ENCODE measurements at places on chromosomes 11 and 22.

DNA sequence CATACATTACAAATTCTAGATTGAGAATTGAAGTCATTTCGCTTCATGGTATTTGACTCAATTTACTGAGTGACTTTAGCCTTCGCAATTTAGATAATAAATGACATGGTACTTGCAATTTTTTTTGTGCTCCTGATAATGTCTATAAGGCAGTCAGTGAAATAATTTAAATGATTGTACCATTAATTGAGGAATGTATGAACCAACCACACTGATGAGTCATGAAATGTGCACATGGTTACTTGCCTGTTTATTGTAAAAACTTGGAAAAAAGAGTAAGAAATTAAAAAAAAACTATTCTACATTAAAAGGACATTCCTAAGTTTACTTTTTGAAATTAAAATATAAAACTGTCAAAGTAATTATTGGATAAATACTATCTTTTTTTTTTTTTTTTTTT, 43.3 kb downstream of the DNAJC24 start:
- DNase-seq: no peak

- DNase-seq: peak; percentile 34
These were observed 708 bp downstream of the MAML2 start for GRCh38 chr11:96342014-96342960.

DNA sequence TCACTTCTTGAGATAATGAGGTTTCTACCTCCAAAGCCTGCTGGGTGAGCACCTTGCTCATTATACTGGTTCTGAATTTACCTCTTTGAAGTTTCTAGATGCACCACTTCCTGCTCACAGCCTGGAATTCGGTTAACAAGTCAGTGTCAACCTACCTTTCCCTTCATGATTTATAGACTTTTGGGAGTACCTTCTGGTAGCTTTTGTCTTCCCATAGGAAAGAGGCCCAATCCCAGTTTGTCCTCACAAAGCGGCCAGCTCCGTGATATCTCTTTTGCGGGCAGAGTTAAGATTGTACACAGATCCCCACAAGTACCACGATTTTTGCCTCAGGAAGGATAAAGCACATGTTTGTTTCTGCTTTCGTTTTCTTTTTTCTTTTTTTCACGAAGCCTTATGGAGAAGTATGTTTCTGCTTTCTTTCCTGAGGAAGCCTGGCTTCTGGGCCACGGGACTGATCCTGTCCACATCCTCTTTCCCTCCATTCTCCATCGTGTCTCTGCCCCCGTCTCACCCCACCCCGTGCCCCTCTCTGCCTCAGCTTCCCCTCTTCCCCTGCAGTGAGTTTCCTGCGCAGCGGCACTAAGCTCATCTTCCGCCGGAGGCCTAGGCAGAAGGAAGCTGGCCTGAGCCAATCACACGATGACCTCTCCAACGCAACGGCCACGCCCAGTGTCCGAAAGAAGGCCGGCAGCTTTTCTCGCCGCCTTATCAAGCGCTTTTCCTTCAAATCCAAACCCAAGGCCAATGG, 5.7 kb upstream of the HINFP start:
- no peak for DNase-seq

- no peak for DNase-seq
These were observed 392.2 kb downstream of the TBC1D22A start for GRCh38 chr22:47154621-47155081.

DNA sequence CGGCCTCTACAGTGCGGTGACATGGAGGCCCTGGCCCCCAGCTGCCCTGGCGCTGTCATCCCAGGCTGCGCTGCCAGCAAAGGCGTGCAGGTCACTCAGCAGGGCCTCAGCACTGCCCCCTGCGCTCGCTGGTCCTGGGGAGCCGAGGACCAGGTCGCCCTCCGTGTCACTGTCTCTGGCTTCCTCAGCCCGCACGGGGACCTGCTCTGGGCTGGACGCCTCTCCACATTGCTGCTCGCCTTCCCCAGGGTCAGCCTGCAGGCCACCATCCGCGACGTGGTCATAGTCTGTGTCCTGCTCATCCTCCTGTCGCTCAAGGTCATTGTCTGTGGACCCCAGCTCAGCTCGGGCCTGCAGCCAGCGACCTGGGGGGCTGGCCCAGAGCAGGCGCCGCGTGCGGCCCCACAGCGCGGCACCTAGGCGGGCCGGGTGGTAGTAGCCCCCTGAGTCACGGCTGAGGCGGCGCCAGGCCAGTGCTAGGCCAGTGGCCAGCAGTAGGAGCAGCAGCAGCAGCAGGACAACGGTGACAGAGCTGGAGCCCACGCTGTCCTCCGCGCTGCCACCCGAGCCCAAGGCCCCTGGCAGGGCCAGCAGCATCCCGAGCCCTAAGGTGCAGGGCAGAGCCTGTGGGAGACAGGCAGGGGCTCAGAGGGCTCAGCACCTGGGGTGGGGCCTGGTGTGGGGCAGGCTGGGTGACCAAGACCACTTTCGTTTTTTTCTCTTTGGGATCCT, 1.6 kb downstream of the PTPRCAP start:
- no peak for DNase-seq

- no peak for DNase-seq
These were observed 36.4 kb downstream of the ZNF215 start for GRCh38 chr11:6962673-6963072.

- no peak for DNase-seq
These were observed 24.6 kb downstream of the MRGPRD start for GRCh38 chr11:68956142-68956541.

- DNase-seq: no peak
These were observed 29.1 kb upstream of the TP53I11 start for GRCh38 chr11:44979543-44980399.

DNA sequence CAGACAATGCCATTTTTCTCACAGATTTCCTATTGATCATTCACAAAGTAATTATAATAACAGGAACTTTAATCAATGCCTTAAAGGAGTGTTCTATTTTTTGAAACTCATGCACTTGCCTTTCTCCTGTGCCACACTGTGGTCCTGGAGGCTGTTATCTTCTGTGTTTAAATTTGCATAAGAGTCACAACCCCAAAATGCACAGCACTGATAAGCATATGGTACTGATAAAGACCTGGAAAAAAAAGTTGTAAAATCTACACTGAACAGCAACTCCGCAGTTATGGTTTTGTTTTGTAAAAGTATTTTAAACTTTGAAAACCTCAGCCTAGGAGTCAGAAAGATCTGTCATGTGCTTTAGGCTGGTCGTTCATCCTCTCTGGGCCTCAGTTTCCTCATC, 9.1 kb upstream of the CCDC34 start:
- no peak for DNase-seq

GRCh38 chr11:43573873-43574272, 106.7 kb upstream of the HSD17B12 start:
- DNase-seq: no peak

DNA sequence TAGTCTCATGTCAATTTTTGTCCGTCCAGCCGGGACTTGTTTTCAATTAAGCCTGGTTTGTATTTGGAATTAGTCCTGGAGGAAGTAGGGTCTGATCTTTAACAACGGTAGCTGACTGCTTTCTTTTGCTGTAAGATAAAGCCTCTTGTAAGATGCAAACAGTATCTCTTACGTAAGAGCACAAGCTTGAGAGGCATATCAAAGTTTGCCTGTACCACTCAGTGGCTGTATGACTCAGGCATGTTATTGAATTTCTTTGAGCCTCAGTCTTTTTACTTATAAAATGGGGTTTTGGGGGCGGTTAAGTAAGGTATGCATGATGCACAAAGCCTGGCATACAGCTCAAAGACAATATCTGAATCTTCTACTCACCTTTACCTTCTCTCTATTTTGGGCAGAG, 198.4 kb upstream of the NARS2 start:
- DNase-seq: no peak

GRCh38 chr11:27022659-27023251, 17.9 kb upstream of the BBOX1 start:
- no peak for DNase-seq

- DNase-seq: no peak
These were observed 18.3 kb downstream of the JAML start for GRCh38 chr11:118206391-118207031.

GRCh38 chr22:44347080-44347479, 34.3 kb upstream of the SHISAL1 start:
- no peak for DNase-seq

DNA sequence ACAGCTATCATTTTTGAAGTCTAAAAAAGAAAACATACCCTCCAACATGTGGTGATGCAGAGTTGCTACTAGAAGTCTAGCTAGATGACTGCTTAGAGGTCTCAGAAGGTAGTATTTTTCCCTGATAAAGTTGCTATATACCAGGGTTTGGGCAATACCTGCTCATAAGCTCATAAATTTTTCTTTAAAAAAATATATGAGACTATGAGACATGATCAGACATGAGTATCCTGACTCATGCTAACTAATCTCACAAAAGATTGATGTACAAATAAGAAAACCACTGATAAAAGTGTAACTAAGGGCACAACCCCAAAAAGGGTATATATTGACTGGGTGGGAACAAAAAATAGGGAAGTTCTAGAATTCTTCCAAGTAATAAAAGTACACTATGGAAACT, 740.9 kb downstream of the METTL15 start:
- no peak for DNase-seq

GRCh38 chr22:44426981-44427380, 71.1 kb downstream of the RTL6 start:
- DNase-seq: no peak

DNA sequence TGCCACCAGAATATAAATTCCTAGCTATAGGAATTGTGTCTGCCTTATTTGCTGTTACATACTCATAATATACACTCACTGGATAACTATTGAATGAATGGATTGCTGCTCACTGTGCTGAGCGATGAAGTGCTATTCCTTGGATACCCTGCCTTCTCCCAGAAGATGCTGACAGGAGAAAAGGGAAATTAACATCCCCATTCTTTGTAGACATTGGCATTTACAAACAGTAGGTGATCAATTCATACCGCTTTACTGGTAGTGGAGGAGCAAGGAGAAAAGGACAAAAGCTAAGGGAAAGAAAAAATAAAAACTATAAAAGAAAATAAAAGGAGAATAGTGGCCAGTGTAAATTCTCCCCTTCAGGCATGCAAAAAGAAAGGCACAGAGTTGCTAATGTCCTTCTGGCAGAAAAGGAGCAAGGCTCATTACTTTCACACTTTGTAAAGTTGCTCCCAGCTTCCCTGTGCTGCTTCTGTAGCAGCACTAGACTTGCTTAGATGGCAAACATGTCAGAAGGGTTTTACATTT, 183.0 kb downstream of the LUZP2 start:
- DNase-seq: no peak

DNA sequence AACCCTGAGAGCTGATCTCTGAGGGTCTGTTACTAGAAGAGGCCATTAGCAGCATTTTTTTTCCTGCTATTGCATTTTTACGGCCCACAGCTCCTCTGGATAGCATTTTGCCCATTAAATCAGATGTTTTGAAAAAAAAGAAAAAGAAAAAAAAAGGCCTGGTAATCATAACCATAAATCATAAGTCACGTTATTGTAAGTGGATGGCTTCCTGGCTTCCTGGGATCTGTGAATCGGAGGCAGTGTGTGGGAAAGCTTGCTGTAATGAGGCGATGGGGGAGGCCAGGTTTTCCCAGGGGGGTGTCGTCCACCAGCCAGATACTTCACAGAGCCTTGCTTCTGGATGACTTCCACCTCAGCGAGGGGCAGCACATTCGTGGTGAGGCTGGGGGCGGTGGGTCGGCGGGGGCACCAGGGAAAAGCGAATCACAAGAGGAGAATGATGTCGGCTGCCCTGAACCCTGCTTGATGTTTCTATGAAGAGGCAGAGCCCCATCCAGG, 106.5 kb upstream of the SYT13 start:
- DNase-seq: no peak

GRCh38 chr11:86056351-86056854, 12.5 kb downstream of the PICALM start:
- DNase-seq: no peak

DNA sequence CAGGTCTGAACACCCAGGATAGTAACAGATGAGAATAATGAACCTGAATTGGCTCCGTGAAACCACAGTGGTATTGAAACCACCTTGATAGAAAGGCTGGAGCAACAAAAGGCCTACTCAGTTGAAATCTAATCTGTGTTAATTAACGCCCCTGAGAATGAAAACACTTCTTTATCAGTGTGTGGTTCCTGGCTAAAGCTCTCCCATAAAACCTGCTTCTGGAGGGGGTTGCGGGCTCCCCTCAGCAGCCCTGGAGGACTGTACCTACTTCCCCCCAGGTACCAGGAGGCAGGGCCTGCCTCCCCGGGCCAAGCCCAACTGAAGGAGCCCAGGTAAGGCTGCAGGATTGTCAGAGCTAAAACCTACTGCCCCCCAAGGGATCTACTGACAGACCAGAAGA, 54.6 kb downstream of the PLEKHA7 start:
- no peak for DNase-seq

- no peak for DNase-seq
These were observed 27.0 kb upstream of the PARVG start for GRCh38 chr22:44153710-44154109.

GRCh38 chr11:60357771-60358170, 20.6 kb upstream of the MS4A7 start:
- no peak for DNase-seq

DNA sequence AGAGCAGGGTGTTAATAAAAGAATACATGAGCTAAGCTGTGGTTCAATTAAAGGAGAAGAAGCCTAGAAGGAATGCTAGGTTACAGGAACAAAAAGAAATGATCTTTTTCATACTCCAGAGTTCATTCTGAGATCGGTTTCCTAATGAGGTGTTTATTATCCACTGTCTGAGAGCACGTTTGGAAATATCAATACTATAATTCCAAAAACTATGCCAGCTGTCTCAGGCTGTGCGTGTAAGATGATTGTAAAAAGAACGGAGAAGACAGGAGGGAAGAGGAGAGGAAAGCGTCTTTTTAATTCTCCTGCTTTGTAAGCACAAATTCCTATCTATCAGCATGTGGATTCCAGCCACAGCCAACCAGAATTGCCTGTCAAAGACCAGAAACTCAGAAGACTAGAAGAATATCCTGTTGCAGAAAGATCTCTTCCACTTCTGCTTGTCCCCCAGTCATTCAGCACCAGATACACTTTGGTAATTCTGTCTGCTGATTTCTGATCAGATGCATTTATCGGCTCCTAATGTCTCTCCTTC, 25.7 kb downstream of the APOL5 start:
- DNase-seq: no peak

- DNase-seq: no peak
These were observed 9.5 kb downstream of the GTPBP1 start for GRCh38 chr22:38715176-38715764.

- DNase-seq: no peak
These were observed 13.5 kb upstream of the ANKK1 start for GRCh38 chr11:113373981-113374560.

DNA sequence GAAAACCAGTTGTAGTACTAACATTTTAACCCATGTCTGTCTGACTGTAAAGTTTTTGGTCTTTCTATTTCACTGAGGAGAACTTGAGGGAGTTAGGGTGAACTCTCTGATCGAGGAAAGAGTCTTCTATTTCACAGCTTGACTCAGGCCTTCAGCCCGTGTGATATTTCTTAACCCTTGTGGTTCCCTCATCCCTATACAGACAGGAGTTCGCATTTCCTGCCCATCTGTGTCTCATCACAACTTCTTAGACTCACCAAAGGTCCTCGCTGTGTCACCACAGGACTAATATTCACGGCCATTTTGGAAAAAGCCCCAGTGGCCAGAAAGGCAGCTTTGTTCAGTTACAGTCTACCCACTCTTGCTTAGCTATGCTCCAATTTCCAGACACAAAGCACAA, 172.8 kb downstream of the FAM181B start:
- no peak for DNase-seq

Data from T-helper 2 cell (primary cell).